NCI-H187 treated with DMSO at 0.1 percent for 48 hours (cell line): ENCODE measurements at places on chromosomes 3 and 15.

- no peak for DNase-seq
These were observed 729.1 kb downstream of the NTRK3 start for GRCh38 chr15:87527416-87527815.

DNA sequence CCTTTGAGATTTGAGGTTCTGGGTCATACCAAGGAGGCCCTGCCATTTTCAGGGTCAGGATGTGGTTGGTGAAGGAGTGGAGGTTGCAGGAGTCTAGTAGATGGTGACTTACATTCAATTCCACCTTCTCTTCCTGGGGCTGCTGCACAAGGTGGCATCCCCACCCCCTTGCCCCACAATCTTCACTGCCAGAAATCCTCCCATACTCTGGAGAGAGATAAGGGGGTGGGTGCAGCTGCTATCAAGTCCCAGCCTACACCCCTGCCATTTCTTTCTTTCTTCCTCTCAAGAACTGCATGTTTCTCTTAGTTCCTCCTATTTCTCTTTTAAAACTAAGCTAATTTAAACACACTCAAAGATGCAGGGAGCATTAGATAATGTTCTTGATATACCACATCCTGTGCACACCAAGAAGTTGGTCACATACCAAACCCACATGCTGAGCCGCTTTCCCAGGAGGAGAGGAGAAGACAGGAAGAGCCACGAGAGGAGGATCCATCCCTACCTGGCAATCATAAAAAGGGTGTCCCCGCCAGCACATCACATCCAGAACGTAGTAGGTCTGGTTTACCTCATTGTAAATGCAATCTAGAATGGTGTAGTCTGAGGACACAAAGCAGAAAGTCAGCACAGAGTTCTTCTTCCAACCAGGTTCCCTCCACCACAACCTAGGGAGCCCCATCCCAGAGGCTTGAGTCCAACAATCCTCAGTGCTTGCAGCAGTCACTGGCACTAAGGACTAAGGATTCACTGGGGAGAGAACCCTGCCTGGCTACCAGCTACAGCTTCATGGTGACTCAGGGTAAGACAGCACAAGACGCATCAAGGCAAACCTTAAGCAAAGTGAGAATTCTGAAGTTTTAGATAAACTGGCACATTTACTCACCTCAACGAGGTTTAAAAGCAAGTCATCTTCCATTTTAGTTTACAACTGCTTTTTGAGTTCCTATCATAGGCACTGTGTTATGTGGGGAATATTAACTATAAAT lies 18.5 kb downstream of the SNUPN start:
- no peak for DNase-seq

- DNase-seq, result no peak
These were observed 12.0 kb downstream of the LYSMD4 start for GRCh38 chr15:99721104-99721778.

- DNase-seq, result no peak
These were observed 17.6 kb downstream of the DAZL start for GRCh38 chr3:16587681-16588060.

DNA sequence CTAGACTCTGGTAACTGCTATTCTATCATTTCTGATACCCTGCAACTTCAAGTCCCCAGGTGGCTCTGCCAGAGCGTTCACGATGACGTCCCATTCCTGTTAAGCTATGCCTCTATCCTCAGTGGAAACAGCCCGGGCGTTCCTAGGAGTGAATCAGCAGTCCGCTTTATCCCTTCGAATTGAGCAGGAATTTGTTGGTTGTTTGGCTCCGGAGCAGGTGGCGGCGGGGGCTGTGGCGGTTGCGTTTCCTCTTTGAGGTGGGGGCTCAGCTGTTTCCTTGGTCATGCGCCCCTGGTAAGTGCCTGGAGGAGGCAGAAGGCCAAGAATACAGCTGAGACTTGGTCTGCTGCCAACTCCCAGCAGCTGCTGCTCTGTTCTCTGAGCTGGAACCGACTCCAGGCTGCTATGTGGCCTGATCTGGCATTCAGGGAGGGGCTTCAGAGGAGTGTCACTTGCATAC lies 25.2 kb downstream of the ARPP21 start:
- peak; percentile 42 for DNase-seq

- DNase-seq, result no peak
These were observed 636.4 kb downstream of the OTOL1 start for GRCh38 chr3:162132981-162133380.
